ENCODE measurements at places on chromosomes 3 and 15.

DNA sequence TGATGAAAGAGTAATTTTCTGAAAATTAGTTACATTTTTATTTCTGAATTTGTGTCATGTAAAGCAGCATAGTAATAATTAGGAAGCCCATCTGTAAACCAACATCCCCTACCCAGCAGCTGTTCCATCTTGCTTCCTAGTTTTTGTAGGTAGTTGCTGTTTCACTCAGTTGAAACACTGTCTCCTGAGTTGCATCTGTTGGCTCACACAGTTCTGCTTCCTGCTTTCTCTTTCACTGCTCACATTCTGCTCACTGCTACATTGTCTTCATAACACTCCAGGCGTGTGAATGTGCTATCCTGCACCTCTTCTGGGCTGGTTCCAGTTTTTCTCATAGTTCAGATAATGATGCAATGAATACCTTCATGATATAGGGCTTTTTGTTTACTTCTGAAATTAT is 123.4 kb downstream of the EPHB1 start:
- no peak for DNase-seq

- no peak for DNase-seq
These were observed 14.1 kb downstream of the ANAPC13 start for GRCh38 chr3:134471521-134472193.

DNA sequence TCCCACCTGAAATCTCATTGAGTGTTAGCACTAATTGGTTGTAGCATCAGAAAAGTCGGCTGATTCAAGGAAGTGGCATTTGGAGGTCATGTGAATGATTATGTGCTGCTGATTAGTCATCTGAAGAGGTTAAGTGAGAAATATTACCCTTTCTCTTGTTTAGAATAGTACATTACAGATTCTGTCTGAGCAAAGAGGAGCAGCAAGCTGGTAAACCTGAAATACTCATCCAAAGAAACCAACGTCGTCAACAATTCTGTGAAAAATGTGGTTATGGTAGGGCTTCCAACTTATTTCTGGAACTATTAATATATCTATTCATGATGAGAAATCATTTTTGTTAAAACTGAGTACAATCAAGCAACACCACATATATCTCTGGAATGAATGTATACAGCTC is 1024.9 kb downstream of the TUSC7 start:
- no peak for DNase-seq

GRCh38 chr3:113222451-113223086 is 11.2 kb downstream of the BOC start:
- DNase-seq = no peak

- DNase-seq = no peak
These were observed 149.9 kb upstream of the RORA start for GRCh38 chr15:61379005-61379404.

- no peak for DNase-seq
These were observed 55.5 kb downstream of the ITGB5 start for GRCh38 chr3:124831628-124832199.

GRCh38 chr3:186060222-186060621 is 48.7 kb downstream of the ETV5 start:
- DNase-seq = no peak

DNA sequence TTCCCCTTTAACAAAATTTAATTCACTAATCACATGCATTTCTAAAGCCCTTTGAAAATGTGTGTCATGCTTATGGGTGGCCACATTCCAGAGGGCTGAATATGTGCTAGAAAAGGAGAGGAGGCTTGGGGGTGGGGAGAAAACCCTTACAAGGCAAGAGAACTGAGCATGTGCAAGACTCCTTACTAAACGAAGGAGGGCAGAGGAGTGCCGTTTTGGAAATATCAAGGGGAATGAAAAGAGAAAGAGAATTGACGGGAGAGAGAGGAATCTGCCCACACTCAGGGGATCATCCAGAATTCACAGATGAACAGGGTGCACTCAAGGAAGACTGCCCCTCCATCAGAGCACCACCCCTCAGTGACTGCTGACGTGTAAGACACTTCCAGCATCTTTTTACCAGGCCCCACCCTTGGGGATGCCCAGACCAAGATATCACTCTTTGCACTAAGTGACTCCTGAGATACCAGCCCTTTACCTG is 37.9 kb upstream of the TSC22D2 start:
- DNase-seq = no peak
